Activated T-cell treated with anti-CD3 and anti-CD28 coated beads, Interleukin-2, amount 50 U/mL, for 24 hours (primary cell): ENCODE measurements at places on chromosomes 1 and 21.

DNA sequence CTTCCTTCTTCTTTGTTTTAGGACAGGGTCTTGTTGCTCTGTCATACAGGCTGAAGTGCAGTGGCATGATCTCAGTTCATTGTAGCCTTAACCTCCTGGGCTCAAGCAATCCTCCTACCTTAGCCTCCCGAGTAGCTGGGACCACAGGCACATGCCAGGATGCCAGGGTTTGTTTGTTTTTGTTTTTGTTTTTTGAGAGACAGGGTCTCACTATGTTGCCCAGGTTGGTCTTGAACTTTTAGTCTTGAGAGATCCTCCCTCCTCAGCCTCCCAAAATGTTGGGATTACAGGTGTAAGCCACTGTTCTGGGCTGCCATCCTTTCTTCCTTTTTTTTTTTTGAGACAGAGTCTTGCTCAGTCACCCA is 56.5 kb upstream of the SLC45A1 start:
- DNase-seq = no peak

GRCh38 chr1:153617663-153618062 is 1.5 kb upstream of the S100A14 start:
- DNase-seq = peak; percentile 87

DNA sequence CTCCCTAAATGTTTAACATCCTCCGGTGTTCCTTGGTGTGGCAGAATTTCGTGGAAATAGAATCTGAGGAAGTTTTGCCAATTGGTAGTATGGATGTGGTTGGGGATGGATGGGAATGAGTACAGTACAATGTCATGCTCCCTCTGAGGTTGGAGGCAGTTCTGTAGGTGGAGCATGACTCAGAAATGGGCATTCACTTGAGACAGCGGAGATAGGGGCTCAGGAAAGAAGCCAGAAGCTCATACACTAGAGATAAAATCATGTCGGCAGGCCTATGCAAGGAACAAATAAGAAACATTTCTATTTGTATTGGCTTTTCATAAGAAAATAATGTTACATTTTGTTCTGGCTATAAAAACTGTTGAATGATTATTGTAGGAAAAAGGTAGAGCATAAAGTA is 196.0 kb downstream of the URB2 start:
- DNase-seq = no peak

GRCh38 chr1:157162345-157162744 is 24.1 kb upstream of the ETV3 start:
- DNase-seq = no peak

- DNase-seq = no peak
Observed at GRCh38 chr21:42266971-42267556, 48.1 kb downstream of the ABCG1 start.

- DNase-seq = no peak
Observed at GRCh38 chr1:231571904-231572303, 43.4 kb downstream of the TSNAX start.

GRCh38 chr1:55749975-55750627 is 534.9 kb upstream of the USP24 start:
- DNase-seq = no peak

DNA sequence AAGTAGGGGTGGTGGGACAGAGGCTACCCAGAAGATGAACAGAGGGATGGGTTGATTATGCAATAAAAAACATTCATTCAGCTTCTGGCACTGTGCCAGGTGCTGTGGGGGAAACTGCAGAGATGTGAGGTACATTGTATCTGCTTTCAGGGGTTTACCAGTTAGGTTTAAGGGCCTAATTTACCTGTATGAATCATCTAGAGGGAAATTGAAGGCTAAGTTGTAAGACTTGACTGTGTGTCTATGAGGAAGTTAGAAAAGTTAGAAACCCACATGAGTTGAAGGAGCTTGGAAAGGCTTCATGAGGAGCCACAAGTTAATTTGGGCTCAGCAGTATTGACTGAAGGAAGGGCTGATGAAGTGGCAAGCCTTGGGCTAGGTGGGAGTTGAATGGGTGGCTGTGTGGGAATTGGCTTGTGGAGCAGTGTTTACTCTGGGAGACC is 36.7 kb upstream of the APOBEC4 start:
- DNase-seq = no peak

DNA sequence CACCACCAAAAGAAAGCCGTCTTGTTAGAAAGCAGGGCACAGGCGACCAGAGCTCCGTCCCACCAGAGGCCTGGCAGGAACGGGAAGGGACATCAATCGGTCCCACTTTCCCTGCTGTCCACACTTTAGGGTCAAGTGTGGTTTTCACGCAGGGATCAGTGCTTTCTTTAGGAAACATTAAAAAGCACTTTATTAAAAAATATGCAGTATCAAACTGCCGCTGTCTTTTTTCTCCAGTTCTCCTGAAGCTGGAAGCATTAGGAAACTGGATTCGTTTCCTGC is 437 bp downstream of the IFNLR1 start:
- DNase-seq = no peak

DNA sequence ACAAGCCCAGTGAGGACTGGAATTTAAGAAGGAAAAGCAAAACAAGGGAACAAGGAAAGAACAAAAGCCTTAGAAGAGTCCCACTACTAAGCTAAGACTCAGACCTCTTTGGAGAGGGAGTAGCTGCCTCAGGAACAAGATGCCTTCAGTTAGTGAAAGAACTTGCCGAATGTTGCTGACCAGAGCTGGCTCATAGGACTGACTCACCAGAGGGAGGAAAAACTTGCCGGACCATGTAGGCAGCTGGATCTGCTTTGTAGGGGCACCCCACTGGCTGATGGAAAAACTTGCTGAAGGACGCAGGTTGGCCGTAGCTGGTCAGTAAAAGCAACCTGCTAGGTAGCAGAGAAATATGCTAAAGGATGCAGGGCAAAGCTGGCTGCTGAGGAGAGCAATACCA is 15.3 kb upstream of the ZSWIM5 start:
- no peak for DNase-seq

GRCh38 chr21:45467221-45467779 is 62.3 kb downstream of the COL18A1 start:
- DNase-seq = no peak

GRCh38 chr1:76303340-76303717 is 228.8 kb downstream of the ST6GALNAC3 start:
- no peak for DNase-seq

DNA sequence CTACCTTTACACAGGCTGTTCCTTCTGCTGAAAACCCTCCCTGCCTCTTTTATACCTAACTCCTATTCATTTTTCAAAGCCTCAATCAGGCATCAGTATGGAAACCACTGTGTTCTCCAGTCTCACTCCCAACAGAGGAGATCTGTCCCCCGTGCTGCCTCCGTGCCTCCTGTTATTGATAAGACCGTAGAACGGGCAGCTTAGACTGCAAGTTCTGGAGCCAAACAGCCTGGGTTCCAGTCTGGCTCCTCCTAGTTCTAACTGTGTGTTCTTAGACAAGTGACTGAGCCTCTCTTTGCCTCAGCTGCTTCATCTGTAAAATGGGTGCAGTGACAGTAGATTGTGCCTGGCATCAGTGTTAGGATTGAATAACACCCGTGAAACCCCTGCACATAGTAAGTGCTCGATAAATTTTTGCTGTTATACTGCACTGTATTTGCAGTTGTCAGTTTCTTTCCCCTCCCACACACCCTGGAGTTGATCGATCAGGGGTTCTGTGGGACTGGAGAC is 17.0 kb upstream of the IFFO2 start:
- no peak for DNase-seq

DNA sequence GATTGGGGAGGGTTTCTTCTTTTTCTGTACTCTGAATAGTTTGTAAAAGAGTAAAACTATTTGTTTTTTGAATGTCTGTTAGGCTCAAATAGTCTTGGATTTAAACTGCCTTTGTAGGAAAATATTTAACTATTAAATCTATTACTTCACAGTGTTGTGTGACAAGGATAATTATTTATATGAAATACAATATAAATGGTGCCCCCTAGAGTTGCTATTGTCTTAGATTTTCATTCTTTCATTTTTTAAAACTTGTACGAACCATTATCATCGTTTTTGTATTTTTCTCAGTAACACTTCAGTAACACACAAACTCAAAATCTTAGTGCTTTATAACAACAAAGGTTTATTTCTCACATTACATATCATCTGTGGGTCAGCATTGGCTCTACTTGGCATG is 37.4 kb downstream of the C1orf185 start:
- no peak for DNase-seq

DNA sequence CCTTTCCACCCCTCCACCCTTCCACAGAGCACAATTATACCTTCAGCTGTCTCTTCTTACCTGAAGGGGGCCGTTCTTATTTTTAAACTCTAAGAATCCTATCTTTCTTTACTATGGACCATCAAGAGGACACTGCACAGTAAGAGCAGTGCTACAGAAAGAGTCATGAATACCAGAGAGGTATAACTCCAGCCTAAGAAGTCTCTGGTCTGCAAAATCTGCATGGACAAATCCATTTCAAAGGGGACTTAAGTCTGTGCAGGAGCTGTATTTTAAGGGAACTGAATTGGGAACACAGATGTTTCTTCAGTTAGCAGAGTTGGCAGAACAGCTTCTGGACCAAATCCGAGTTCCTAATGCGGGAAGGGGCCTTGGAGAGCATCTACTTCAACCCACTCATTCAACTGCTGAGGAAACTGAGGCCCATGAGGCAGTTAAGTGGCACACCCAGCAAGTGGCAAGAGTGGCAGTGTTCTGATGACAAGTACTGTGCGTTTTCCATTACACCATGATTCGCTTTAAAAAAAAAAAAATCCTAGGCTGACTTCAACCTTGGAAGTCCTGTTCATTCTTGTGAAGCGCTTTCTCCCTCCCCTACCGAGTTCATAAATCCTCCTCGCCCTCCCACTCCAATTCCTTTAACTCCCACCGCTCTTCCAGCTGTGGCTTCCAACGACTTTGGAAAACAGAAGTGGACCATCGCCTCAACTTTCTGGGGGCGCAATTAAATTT is 1.8 kb downstream of the PLPP3 start:
- DNase-seq = no peak

- DNase-seq = no peak
Observed at GRCh38 chr1:225981714-225982113, 17.4 kb downstream of the SDE2 start.

- no peak for DNase-seq
Observed at GRCh38 chr21:26544201-26544775, 28.8 kb downstream of the CYYR1 start.

- no peak for DNase-seq
Observed at GRCh38 chr21:31370893-31371544, 27.0 kb upstream of the TIAM1 start.

- DNase-seq = no peak
Observed at GRCh38 chr21:45468971-45469272, 64.0 kb downstream of the COL18A1 start.

GRCh38 chr1:59005491-59006288 is 221.8 kb upstream of the JUN start:
- peak; percentile 36 for DNase-seq

GRCh38 chr1:217660353-217661062 is 29.4 kb downstream of the SPATA17 start:
- no peak for DNase-seq

- no peak for DNase-seq
Observed at GRCh38 chr1:62716397-62716796, 28.2 kb upstream of the DOCK7 start.

GRCh38 chr1:33151116-33151515 is 30.7 kb downstream of the TRIM62 start:
- no peak for DNase-seq

GRCh38 chr1:228336308-228337030 is 70.2 kb downstream of the TRIM11 start:
- DNase-seq = peak; percentile 20

GRCh38 chr1:39980555-39981313 is 25.8 kb downstream of the MFSD2A start:
- DNase-seq = no peak

DNA sequence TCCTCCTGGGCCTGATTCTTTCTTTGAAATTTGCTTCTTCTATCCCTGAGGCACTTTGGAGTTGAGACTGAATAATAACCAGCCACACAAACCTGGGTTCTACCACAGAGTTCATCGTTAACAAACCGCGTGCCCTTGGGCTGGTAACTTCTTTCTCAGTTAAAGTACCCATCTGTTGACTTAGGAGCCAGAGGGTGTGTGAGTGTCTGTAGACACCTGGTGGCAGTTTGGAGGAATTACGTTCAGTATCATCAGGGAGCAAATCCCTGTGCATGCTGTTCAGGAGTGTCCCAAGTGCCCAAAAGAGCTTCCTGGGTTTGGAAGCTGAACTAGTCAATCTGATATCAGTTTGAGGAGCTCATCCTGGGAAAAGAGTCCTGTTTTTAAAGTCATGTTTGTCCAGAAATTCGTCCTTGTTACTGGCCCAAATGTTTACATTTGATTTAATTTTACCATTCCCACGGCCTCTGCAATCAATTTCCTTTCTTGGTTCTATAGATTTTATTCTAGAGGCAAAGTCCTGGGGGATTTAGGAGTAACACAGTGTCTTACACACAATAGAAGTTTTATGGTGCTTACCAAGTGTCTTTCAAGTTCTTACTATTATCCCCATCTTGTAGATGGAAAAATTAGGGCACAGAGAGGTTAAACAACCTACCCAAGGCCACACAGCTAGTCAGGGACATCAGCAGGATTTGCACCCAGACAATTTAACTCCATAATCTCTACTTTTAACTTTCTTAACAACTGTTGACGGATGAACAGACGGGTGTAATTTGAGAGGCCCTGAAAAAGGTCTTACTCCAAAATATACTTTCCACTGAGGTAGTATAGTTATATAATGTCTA is 26.7 kb upstream of the RPTN start:
- peak; percentile 39 for DNase-seq

- no peak for DNase-seq
Observed at GRCh38 chr1:68746378-68746777, 249.5 kb upstream of the DEPDC1 start.

GRCh38 chr1:196385109-196385508 is 223.1 kb downstream of the KCNT2 start:
- DNase-seq = no peak

DNA sequence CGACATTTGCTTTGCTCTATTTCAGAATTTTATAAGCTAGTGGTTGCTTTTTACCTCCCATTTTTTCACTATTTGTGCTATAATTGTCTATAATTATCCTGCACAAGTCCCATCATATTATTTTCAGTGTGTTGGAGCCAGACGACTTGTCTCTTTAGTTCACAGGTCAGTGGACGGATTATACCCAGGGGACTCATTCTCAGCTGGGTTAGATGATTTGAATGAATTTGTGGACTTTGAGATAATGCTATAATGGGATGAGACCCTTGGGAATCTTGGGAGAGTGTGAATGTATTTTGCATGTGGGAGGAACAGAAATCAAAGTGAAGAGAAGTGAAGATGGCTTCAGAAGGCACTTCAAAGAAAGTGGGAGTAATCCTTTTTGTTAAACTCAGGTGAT is 31.5 kb upstream of the KCNK1 start:
- no peak for DNase-seq

DNA sequence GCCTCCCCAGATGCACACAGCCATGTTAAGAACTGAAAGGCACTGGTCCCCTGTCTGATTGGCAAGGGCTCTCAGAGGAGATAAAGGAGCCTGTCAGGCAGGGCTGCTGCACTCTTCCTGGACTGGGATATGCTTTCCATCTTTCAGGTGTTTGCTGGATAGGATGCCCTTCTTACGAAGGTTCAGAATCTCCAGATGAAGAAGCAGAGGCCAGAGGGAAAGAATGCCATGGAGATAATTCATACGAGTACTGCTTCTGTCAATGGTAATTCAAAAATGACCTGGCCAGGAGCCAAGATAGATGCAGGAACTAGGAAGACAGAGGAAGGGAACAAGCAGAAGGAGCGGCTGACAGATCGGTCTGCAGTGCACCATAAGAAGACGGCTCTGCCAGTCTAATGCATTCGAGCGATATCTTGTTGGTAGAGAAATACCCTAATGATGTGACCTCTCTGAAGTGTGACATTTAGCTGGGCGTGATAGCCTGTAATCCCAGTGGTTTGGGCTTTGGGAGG is 16.6 kb upstream of the ATP2B4 start:
- DNase-seq = no peak

- DNase-seq = no peak
Observed at GRCh38 chr1:203364806-203365205, 13.9 kb upstream of the FMOD start.
